RPMI7951 (cell line): ENCODE measurements at places on chromosomes 7 and 10. TPM values are rescaled to one million over a fixed set of nuclear protein-coding genes. Genes with fewer than 3 reads are reported as not detected.

- peak; percentile 57 for DNase-seq
Measured at GRCh38 chr10:113539789-113540188, 13.1 kb upstream of the HABP2 start.

- no peak for DNase-seq
Measured at GRCh38 chr7:48130658-48131108, 40.6 kb upstream of the ABCA13 start.

GRCh38 chr10:95835149-95835860 is 72.5 kb upstream of the CC2D2B start:
- peak; percentile 6 for DNase-seq

- no peak for DNase-seq
Measured at GRCh38 chr7:137417464-137417863, 73.9 kb upstream of the PTN start.

- no peak for DNase-seq
Measured at GRCh38 chr7:77917500-77918262, 119.1 kb downstream of the PHTF2 start.

GRCh38 chr7:34752929-34753328 is 94.9 kb downstream of the NPSR1 start:
- no peak for DNase-seq

GRCh38 chr7:97107192-97107800 is 10.2 kb upstream of the SDHAF3 start:
- no peak for DNase-seq

The FFAR4 gene
- not detected in 2 replicates for total RNA-seq
